Progenitor cell of endocrine pancreas (in vitro differentiated cells): ENCODE measurements at places on chromosomes 6 and 20. TPM values are rescaled to one million over a fixed set of nuclear protein-coding genes. Genes with fewer than 3 reads are reported as not detected.
A peak's percentile ranks its signal among the peaks of the same experiment; 100 is the strongest.

GRCh38 chr6:11994875-11995461 is 17.1 kb upstream of the HIVEP1 start:
- no peak for DNase-seq

DNA sequence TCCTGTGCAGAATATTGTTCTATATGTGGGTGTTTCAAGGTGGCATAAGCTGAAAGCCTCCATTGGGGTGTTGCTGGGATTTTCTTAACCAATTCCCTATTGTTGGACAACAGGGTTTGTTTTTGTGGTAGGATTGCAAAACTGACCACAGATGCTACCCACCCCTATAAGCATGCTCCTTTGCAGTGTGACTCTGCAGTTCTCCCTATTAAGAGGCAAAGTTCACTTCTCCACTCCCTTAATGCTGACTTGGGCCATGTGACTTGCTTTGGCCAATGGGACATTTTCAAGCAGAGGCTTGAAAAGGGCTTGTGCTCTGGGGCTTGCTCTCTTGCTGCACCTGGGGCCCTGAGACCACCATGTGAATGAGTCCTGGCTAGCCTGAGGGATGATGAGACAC is 8.5 kb upstream of the ANGPT4 start:
- DNase-seq: no peak

GRCh38 chr6:86357877-86358276 is 579.5 kb upstream of the HTR1E start:
- DNase-seq: no peak

SDC4 gene
- 112 and 121 TPM in 2 replicates for total RNA-seq

DNA sequence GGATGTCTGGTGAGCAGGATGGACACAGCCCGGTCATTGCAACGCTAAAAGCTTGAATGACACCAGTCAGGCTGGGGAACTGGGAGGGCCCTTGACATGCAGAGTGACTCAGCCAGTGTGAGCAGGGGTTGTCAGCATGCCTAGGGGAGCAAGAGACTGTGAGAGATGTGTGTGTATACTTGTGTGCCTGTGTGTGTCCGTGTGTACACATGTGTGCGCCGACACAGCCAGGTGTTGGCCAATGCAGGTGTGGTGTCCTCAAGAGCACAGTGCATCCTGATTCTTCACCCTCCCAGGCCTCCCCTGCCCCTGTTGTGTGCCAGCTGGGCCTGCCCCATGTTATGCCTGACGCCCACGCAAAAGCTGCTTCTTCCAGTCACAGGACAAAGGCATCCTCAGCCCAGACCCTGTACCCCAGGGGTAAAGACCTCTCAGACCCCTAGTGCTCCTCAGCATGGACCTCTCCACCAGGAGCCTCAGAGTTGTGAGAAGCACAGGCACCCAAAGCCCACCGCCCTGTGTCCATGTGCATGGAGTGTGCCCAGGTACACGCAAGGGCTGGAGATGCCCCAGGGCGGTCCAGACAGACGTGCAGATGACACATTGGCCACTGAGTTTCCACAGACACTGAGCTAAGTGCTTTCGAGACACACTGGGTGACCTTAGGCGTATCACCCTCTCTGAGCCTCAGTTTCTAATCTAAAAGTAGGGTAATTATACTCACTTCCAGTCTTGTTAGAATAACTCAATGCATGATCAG is 16.6 kb downstream of the NRSN2 start:
- DNase-seq: no peak

DNA sequence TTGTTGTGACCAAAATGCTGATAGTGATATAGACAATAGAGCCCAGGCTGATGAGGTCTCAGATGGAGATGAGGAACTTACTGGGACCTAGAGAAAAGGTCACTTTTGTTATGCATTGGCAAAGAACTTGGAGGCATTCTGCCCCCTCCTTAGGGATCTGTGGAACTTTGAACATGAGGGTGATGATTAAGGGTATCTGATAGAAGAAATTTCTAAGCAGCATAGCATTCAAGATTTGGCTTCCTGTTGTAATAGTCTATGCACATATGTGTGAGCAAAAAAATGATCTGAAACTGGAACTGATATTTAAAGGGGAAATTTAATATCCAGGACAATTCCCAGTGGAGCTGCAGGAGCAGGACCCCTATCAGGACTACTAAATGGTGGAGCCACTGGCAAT is 17.1 kb downstream of the HLA-A start:
- DNase-seq: no peak

- DNase-seq: no peak
Observed at GRCh38 chr6:35248965-35249364, 10.6 kb upstream of the ZNF76 start.

DNA sequence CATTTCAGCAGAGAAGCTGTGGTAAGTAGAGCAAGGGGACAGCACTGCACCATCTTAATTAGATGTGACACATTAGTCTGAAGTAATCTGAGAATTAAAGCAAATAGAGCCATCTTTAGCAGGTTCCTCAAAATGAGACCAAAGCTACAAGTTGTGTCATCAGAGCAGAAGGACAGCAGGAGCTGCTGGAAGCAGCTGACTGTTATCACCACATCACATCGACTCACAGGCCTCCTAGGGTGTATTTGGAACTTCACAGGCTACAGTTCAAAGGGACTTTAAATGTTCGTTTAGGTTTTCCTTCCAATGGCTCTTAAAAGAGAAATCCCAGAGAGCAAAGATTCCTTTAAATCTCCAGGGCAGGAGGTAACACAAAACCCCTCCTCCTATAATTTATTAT is 69.5 kb downstream of the LCA5 start:
- no peak for DNase-seq

GRCh38 chr6:132204591-132204990 is 196.7 kb downstream of the MOXD1 start:
- DNase-seq: no peak

HMGA1 gene
- total RNA-seq: 748 and 769 TPM in 2 replicates

NINL gene
- total RNA-seq: 114 and 125 TPM in 2 replicates

DNA sequence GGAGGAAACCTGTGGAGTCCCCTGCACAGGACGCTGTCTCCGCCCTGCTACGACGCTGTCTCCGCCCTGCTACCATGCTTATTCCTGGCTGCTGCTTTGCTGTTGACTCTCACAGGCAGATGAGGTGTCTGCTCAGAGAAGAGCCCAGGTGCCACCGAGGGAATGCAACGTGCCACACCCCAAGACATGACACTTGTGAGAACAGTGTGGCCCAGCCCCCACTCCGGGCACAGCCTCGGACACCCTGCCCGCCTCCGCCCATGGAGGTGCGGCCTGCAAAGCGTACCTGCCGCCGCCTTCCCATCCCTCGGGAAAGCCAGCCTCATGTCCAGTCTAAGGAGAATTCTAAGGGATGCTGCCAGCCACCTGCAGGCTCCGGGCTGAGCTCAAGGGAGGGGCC is 15.6 kb upstream of the MRGBP start:
- DNase-seq: no peak

GRCh38 chr6:46170357-46171289 is at the start of gene ENPP5:
TSS of gene ENPP5 (minus strand) at chr6:46170980. CDS start at chr6:46168262, 2,718 bp downstream.
- DNase-seq: peak; percentile 93

- no peak for DNase-seq
Observed at GRCh38 chr6:13124131-13124530, 204.2 kb downstream of the TBC1D7 start.

DNA sequence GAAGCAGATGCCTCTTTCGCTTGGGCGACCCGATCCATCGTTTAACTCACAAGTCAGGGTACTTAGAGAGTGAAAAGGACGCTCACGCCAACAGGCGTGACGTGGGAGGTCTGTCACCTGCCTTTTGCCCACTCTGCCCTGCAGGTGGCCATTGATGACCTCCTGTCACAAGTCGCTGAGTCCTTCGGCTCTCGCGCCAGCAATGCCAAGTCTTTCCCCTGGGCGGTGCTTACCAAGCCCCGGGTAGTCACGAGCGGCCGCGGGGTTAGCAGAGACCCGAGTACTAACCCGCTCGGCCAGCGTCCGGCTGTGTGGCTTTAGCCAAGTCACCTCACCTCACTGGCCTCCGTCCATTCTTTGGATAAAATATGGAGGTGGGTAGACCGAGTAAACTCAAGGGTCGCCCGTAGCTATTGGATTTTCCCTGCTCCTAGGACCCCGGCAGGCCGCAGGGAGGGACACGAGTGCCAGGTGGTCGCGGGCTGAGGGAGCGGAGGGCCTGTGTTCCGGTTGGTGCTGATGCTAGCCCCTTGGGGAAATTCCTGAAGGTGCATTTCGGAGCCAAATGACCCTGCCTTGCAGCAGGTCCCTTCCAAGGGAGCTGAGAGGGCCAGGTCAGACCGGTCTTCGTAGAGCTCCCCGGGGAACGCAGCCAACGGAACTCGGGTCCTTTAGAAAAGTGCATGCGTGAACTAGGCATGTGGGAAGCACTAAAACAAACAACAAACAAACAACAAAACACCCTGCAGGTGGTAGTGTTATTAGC is 668 bp downstream of the PKIB start:
- peak; percentile 35 for DNase-seq

GRCh38 chr20:44028003-44028730 is 113.5 kb downstream of the TOX2 start:
- no peak for DNase-seq

DNA sequence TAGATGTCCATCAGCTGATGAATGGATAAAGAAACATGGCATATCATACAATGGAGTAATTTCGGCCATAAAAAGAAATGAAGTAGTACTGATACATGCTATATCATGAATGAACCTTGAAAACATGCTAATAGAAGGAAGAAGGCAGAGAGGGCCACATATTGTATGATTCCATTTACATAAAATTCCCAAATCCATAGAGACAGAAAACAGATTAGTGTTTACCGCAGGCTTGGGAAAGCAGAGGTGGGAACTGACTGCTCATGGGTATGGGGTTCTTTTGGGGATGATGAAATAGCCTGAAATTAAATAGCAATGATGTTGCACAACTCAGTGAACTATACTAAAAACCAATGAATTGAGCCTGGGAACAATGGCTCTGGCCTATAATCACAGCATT is 58.3 kb downstream of the SERAC1 start:
- DNase-seq: no peak

GTSF1L gene
- total RNA-seq: not detected in 2 replicates

TSPO2 gene
- total RNA-seq: not detected in 2 replicates

GRCh38 chr20:25191051-25191450 is 4.5 kb upstream of the ENTPD6 start:
- DNase-seq: no peak

MAP7 gene
- 90.3 and 101 TPM in 2 replicates for total RNA-seq

- DNase-seq: no peak
Observed at GRCh38 chr6:2037237-2037926, 208.0 kb downstream of the GMDS start.

DNA sequence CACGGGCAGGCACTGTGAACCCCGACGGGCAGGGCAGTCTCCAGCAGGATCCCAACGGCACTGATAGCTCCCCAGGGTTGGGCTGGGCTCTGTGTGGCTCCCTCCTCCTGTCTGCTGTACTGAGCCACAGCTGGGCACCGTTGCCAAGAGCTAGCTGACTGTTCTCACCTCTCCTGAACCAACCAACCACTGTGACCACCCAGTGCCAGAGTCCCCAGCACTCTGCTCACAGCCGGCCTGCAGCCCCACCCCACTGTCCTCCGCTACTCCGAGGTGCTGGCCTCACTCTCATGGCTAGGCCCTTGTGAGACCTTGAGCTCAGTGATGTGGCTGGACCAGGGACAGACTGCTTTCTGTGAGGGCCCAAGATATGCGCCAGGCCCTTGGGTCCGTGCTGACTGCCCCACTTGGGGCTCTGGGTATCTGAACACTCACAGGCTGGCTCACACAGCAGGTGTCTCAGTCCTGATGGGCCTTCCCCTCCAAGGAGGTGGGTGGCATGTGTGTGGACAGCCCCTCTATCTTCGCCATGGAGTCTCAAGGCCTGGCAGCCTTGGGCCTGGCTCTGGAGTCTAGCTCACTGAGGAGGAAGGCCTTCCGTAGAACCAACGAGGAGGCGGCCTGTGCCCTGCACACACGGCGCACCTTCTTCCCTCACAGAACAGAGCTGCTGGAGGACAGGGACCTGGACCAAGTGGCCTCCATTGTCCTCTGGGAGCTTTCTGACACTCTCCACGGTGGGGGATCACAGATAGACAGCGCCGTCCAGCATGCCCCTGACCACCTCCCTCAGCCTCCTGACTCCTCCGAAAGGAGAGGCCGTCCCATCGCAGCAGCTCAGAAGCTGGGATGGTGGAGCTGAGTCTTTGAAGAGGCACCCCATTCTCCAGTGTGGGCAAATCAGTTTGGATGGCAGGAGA is 53.5 kb downstream of the TCP11 start:
- DNase-seq: no peak

MOXD1 gene
- 8.4 and 8.9 TPM in 2 replicates for total RNA-seq

DNA sequence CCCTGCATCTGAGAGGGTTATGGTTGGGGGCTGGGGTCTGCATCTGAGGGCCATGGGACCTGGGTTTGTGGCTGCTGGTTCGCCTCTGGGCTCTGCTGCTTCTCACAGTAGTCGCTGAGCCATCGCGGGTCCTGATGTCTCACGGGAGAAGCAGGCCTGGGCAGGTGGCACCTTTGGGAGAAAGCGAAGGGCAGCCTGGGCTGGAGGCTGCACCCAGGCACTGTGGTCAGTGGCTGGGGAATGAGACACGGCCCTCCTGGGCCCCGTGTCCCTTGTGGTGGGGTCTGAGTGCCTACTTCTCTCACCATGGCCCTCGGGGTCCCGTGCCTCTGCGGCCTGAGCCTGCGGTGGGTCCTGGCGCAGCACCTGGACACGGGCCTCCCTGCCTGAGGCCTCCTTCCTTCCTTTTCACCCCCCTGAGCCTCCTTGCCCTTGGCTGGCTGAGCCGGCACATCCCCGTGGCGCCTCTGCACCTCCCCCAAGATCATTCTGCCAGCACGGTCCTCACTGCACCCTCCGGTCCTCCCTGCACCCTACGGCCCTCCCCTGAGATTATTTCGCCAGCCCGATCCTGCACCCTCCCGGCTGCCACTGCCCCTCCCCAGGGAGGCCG is 206.0 kb downstream of the ERMARD start:
- DNase-seq: no peak

PGC gene
- not detected in 2 replicates for total RNA-seq

PRR18 gene
- total RNA-seq: 0.60 and 0.93 TPM in 2 replicates

CFAP206 gene
- total RNA-seq: 1.2 and 1.5 TPM in 2 replicates

GRCh38 chr6:128520436-128521281 is at the start of gene PTPRK:
TSS of gene PTPRK (minus strand) at chr6:128520599. CDS start at chr6:128520358, 241 bp downstream.
- DNase-seq: peak; percentile 92

DNA sequence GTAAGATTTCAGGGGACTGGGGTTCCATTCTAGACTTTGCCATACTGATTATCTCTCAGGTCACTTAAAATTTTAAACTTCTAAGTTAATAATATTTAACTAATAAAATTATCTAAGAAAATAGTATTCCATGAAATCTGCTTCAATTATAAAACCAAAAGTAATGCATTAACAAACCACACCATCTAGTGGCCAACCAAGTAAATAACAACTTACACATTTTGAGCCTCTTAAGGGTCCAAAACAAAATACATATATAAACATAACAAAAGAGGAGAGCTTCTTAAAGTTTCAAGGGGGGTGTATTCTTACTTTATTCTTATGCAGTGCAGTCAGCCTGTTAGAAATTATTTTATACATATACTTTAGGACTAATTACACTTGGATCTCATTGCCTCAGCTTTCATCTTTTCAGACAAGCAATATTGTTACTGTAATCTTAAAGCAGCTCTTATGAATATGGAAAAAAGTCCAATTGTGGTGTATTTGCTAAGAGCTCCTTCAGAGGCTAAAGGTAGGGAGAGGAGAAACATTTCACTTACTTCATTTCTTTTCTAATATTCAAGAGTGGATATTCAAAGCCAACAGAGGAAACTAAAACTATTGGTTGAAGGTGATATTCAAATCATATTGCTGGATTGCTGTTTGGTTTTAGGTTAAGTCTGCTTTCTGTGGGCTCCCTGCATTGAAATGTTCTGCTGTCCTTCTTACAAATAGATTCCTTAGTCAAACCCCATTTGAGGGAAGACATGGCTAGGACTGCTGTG is 199.7 kb upstream of the SIM1 start:
- DNase-seq: no peak

- no peak for DNase-seq
Observed at GRCh38 chr6:3287308-3287707, 28.6 kb downstream of the PSMG4 start.
